ENCODE measurements at places on chromosomes 13 and 19.
A peak's percentile ranks its signal among the peaks of the same experiment; 100 is the strongest.

DNA sequence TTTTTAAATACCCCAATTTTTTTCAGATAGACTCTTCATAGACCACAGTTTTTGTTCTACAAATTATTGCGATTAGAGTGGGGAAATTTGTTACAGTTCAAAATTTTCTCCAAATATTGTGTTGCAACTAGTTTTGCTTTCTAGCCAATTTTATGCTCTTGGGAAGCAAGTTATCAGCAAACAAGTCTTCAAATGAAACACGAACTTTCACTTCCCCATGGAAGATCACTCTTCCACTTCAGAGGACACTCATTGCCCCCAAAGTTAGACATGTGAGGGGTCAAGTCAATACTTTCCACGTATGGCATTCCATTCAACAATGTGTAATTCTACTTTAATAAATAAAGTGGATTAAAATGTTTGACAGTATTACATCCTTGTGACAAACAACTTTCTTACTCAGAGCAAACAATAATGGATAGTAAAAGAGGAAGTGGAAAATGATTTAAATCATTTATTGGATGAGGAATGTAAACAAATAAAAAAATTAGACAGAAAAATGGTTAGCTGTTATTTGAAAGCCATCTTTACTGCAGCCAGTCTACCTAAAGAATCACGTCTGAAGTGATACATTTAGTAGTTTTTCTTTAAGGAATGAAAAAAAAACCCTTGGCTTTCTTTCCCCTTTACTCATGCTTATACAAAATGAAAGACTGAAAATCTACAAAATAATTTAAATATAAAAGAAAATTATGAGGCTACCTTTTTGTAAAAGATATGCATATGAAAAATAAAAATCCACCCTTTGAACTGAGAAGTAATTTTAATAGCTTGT lies 41.2 kb upstream of the TNFSF11 start:
- DNase-seq = no peak

DNA sequence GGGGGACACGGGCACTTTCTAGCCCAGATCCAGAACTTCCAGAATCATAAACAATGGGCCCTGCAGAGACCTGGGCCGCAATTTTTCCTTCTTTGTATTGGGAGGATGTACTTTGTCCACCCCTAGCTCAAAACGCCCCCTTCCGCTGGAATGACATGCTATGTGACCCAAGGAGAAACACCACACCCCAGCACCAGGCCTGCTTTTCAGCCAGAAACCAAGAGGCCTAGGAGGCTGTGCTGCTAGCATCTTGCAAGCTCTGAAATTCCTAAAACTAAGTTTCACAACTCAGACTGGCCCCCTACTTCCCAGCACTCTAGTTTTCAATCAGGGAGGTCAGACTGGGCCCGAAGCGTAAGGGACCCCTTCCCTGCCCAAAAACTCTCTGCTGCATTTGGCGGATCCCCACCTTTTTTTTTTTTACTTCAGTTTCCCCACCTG lies 538 bp downstream of the LSM4 start:
- peak; percentile 14 for DNase-seq

DNA sequence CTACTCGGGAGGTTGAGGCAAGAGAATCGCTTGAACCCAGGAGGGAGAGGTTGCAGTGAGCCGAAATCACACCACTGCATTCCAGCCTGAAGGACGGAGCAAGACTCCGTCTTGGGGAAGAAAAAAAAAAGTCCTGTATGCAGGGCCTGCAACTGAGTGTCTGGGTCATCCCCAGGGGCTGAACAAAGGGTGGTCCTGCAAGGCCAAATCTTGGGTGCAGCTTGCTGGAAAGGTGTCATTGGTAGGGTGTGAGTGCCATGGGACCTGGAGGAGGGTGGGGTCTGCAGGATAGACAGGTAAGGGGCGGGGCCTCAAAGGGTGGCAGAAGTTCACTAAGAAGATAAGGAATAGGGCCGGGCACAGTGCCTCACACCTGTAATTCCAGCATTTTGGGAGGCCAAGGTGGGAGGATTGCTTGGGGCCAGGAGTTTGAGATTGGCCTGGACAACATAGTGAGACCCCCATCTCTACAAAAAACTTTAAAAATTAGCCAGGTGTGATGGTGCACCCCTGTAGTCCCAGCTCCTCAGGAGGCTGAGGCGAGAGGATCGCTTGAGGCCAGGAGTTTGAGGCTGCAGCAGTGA lies 31.5 kb downstream of the ZSWIM4 start:
- no peak for DNase-seq

DNA sequence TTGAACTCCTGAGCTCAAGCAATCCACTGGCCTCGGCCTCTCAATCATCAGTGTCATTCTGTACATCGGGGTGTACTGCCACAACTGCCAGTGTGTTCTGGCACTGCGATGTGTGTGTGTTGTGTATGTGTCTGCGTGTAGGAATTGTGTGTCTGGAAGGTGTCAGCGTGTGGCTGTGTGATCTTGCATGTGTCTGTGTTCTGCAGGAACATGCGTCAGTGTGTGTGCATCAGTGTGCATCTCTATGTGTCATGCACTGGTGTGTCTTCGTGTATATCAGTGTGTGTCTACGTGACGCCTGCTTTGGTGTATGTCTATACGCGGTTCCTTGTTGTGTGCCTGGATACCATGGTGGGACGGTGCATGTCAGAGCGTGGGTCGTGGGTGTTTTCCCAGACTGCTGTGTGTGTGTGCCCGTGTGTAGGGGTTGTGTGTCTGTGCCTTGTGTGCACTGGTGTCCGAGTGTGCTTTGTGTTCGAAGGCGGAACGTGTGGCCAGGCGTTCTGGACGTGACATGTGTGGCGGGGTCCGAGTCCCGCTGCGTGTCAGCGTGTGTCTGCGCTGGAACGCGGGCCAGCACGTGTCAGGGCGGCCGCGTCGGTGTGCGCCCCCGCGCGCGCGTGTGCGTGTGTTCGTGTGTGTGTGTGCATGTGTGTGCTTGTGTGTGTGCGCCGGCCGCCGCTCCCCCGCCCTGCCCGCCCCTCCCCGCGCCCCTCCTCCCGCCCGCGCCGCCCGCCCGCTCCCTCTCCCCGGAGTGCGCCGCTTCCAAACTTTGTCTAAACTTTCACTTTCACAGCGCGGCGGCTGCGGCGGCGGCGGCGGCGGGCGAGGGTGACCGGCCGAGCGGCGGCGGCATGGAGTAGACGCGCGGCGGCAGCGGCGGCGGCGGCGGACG lies at the start of gene NFIX:
NFIX (plus strand) TSS at position 775 of the 895 bp plus-strand sequence. CDS start 363 bp downstream, outside the sequence.
- no peak for DNase-seq

DNA sequence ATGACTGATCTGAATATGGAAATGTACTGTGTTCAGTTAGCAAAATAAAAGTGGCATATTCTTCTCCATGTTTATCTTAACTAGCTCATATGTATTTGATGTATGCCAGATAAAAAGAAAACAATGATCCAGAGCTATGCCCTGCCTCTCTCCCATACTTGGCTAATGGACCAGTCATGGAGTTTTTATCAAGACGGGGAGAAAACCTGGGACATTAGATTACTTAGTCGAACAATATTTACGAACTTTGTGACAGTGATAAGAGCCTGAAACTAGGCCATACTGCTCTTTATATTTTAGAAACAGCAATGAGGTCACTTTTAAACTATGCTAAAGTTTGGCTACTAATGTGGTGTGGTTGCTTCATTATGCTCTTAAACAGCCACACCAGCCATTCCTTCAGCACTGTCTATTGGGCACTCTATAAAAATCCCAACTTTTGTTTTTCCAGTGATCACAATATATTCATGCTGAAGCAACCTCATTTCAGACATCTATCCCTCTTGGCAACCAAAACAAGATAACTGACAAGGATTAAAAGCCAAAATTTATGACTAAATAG lies 265.0 kb downstream of the FGF14 start:
- no peak for DNase-seq

DNA sequence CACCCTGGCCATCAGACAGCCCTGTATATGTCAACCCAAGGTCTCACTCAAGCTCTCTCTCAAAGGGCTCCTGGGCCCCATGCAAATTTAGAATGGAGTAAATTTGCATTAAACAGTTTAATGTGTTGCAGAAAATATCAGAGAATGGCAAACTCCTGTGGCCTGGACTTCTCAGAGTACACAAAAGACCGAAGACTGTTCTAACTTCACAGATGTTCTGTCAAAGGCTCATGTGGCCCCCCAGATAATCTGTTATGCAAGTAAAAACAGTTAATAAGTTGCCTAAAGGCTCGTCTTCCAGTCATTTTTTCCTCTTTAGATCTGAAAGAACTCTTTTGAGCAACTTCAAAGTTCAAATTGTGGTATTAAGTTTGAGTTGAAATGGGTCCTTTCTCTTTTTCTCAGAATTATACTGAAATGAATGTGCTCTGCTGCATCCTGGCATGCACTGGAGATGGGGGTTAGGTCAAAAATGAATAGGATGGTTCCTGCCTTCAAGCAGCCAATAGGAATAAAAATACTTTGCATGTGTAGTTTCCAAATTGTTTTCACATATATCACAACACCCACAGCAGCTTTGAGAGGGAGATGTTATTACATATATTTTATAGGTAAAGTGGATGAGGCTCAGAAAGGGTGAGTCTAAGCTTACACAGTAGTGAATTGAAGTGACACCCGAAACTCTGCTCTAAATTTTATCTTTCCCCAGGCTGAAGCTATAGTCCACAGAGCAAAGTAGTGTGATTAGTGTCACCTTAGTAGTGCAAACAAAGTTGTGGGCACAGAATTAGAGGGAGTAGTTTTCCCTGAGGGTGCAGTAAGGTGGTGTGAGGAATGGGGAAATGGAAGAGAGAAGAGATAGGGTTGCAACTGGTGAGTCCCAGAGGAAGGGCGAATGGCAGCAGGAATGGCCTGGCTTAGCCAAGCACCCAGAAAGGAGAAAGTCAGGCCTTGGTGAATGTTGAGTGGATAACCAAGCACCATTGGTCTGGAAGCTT lies 205.0 kb upstream of the RFC3 start:
- DNase-seq = no peak

- no peak for DNase-seq
Observed at GRCh38 chr13:109704771-109705635, 81.4 kb downstream of the IRS2 start.

- peak; percentile 97 for DNase-seq
Observed at GRCh38 chr19:39402346-39403300, 4.0 kb upstream of the ZFP36 start.

- DNase-seq = no peak
Observed at GRCh38 chr13:33205804-33206221, 79.7 kb downstream of the STARD13 start.

DNA sequence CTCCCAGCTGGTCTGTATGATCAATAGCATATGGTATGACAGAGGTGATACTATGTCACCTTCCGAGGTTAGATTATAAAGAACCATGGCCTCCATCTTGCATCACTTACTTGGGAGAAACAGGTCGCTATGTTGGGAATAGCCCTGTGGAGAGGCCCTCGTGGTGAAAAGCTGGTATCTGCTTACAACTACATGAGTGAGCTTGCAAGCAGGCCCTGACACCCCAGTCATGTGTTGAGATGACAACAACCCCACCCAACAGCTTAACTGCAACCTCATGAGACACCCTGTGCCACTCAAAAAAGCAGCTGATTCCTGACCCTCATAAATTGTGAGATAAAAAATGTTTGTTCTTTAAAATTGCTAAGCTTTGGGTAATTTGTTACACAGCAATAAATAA lies 18.8 kb downstream of the MTRF1 start:
- no peak for DNase-seq

GRCh38 chr19:24046550-24046949 lies 40.4 kb upstream of the ZNF254 start:
- no peak for DNase-seq

- peak; percentile 7 for DNase-seq
Observed at GRCh38 chr13:112056739-112057438, 10.1 kb upstream of the SOX1 start.

DNA sequence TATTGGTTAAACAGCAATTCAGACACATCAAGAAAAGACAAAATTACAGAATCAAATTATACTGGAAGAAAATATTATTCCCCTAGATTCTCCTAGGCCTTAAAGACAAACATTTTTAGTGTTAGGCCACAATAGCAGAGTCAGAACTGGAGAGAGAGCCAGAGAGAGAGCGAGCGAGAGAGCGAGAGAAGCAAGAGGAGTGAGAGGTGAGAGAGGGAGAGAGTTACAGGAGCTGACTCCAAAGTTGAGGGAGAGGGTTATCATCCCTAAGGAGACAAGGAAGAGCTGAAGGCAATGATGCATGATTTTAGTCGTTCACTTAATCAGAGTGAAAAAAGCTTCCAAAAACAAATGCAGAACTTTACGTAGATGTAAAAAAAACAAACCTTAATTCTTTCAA lies 20.2 kb upstream of the ZNF227 start:
- DNase-seq = no peak

- DNase-seq = no peak
Observed at GRCh38 chr19:50716178-50717025, 3.2 kb downstream of the SHANK1 start.

GRCh38 chr13:63457186-63457585 lies 2041.5 kb upstream of the PCDH20 start:
- no peak for DNase-seq

GRCh38 chr19:48844472-48844871 lies 8.2 kb upstream of the HSD17B14 start:
- DNase-seq = no peak

DNA sequence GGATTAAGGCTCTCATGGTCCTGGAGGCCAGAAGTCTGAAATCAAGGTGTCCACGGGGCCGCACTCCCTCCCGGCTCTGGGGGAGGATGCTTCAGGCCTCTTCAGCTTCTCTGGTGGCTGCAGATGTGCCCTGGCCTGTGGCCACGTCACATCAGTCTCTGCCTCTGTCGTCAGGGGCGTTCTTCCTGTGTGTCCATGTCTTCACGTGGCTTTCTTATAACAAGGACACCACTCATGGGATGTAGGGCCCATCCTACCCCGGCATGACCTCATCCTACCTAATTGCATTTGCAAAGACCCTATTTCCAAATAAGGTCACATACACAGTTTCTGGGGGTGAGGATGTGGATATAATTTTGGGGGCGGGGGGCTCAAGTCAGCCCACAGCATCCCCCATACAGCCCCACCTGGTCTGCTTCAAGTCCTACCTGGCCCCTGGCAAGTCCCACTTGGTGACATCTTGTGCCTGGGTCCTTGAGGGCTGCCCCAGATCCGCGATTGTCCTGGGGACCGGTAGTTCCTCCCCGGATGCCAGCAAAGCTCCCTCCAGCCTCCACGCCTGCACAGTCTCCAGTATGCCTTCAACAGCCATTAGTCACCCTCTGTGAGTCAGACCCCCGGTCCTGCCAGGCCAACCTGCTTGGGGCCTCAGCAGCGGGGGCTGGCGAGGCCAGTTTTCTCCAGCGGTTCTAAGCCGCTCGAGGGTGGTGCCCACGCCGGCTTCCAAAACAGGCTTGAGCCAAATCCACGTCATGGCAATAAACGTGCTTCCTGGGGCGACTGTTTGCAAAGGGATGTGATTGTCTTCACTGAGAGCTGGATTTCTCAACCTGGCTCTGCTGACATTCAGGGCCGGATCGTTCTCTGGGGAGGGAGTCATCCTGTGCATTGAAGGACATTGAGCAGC lies 32.2 kb downstream of the MYO9B start:
- DNase-seq = no peak

GRCh38 chr19:16470911-16471811 lies 609 bp downstream of the EPS15L1 start:
- no peak for DNase-seq

DNA sequence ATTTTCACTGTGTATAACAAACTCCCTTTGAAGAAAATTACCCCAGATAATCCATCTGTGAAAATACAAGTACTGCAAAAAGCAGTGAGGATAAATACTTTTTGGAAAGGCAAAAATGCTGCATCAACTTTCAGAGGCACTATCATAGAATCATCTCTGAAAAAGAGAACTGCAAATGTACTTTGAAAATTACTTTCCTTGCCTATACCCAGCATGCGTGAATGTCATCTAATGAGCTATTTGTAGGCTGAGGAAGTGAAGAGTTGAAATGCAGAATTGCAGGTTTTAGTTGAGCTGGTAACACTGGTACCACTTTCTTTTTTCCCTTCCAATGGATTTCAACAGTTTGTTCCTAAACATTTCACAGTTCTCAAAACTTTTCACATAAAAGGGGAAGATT lies 196.7 kb downstream of the TBC1D4 start:
- no peak for DNase-seq

- DNase-seq = no peak
Observed at GRCh38 chr13:104530741-104531140, 1464.5 kb upstream of the SLC10A2 start.
